ENCODE measurements at places on chromosomes 7 and 10.

- no peak for DNase-seq
Observed at GRCh38 chr7:37806152-37806551, 42.2 kb upstream of the NME8 start.

- peak; percentile 69 for DNase-seq
Observed at GRCh38 chr10:32149252-32149955, 93.2 kb upstream of the KIF5B start.

- no peak for DNase-seq
Observed at GRCh38 chr10:4062072-4062471, 277.1 kb upstream of the KLF6 start.

GRCh38 chr10:132972149-132972985 lies 30.0 kb upstream of the CFAP46 start:
- no peak for DNase-seq

- no peak for DNase-seq
Observed at GRCh38 chr10:99551158-99551557, 18.4 kb downstream of the NKX2-3 start.

- DNase-seq = no peak
Observed at GRCh38 chr10:85995791-85996190, 370.8 kb downstream of the GRID1 start.

DNA sequence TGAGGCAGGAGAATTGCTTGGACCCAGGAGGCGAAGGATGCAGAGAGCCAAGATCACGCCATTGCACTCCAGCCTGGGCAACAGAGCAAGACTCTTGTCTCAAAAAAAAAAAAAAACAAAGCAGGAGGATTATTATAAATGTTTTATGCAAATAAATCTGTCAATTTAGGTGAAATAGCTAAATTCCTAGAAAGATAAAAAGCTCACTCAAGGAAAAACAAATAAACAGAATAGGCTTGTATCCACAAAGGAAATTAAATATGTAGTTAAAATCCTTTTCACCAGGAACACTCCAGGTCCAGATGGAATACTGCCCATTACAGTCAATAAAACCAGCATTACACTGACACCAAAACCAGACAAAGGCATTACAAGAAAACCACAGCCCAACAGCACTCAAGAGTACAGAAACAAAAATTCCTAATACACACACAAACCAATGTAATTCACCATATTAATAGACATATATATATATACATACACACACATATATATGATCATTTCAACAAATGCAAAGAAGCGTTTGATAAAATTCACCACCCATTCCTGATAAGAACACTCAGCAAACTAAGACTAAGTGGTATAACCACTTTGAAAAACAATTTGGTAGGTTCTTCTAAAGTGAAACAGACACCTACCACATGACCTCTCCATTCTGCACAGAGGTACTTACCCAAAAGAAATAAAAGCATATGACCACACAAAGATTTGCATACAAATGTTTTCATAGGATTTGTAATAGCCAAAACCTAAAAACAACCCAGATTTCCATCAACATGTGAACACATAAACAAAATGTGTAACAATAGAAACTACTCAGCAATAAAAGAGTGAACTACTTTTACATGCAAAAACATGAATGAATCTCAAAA lies 38.8 kb downstream of the ABI1 start:
- DNase-seq = no peak

DNA sequence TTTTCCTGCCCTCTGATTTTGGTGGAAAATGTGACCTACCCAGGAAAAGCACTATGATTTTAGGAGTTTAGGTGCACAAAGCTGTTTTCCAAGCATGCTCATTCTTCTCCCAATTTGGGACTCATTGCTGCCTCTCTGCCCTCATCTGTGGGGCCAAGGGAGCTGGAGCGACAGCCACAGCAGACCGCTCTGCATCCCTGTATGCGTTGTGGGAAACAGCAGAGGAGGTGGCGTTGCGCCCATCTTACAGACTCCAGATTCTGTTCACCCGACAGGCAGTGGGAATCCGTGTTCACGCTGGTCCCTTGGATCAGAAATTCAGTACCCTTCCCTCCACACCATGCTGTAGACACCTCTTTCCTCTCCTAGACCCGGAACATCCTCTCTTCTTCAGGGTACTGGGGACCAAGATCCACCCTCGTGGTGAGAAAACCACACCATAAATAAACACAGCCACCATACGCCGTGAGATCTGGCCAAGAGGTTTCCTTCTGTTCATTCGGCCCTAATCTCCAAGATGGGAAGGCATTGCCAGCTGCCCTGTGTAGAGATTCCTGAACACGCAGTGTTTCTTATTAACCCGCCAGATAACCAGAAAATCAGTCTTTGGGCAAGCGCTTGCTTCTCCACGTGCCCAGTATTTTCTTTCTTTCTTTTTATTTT lies 87.9 kb downstream of the CUX1 start:
- DNase-seq = no peak

GRCh38 chr10:78658645-78659597 lies 409.8 kb upstream of the ZMIZ1 start:
- DNase-seq = no peak

All from epithelial cell of proximal tubule (primary cell).